ENCODE measurements at places on chromosomes 4 and X. TPM values are rescaled to one million over a fixed set of nuclear protein-coding genes. Genes with fewer than 3 reads are reported as not detected.

The DUSP21 gene
- total RNA-seq: not detected

The PNMA5 gene
- total RNA-seq: not detected

The FRG1 gene
- 62.8 TPM for total RNA-seq

The ADGRG2 gene
- 61.3 TPM for total RNA-seq

The GSX2 gene
- not detected for total RNA-seq

The SH3BGRL gene
- total RNA-seq: 61.4 TPM

The ANK2 gene
- 11.8 TPM for total RNA-seq

The TCP11X2 gene
- total RNA-seq: not detected

The ARHGEF6 gene
- 11.4 TPM for total RNA-seq

The RBM46 gene
- not detected for total RNA-seq

The HSFX2 gene
- total RNA-seq: not detected

The CSN1S1 gene
- total RNA-seq: not detected

All from A673 (cell line).